ENCODE measurements at places on chromosomes 6 and 20.
A peak's percentile ranks its signal among the peaks of the same experiment; 100 is the strongest.

- no peak for DNase-seq
These were observed 24.3 kb upstream of the CDYL start for GRCh38 chr6:4751823-4752464.

- no peak for DNase-seq
These were observed 167.6 kb downstream of the TFAP2B start for GRCh38 chr6:50986319-50986718.

DNA sequence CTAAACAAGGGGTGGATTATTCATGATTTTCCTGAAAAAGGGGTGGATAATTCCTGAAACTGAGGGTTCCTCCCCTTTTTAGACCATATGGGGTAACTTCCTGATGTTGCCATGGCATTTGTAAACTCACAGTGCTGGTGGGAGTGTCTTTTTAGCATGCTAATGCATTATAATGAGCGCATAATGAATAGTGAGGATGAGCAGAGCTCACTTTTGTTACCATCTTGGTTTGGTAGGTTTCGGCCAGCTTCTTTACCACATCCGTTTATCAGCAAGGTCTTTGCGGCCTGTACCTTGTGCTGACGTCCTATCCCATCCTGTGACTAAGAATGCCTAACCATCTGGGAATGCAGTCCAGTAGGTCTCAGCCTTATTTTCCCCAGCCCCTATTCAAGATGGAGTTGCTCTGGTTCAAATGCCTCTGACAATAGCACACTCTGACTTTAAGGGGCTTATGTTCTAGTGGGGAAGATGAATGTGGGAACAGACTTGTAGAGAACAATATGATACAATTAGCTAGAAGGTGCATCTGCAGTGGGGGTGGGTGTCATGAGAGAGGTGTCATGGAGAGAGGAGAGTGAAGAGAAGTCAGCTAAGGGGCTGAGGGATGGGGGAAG is 4.2 kb upstream of the GPR31 start:
- DNase-seq: no peak

GRCh38 chr20:24146231-24146634 is 157.7 kb upstream of the GGTLC1 start:
- DNase-seq: no peak

- no peak for DNase-seq
These were observed 33.7 kb downstream of the MTHFD1L start for GRCh38 chr6:150899231-150899630.

- no peak for DNase-seq
These were observed 179.8 kb downstream of the HAO1 start for GRCh38 chr20:7760247-7761031.

DNA sequence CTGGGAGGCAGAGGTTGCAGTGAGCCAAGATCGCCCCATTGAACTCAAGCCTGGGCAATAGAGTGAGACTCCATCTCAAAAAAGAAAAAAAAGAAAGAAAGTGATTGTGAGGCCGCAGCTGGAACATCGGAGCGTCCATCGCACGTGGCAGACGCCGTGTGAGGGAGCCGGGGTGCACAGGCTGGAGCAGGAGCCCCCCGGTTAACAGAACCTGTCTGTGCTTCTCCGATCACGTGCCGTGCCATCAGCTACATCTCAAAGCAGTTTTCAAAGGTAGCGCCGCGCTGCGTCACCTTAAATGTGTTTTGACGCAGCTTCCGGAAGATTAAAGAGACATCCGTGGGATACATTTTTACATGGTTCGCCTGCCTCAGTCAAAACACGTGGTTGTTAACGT is 138.9 kb downstream of the TAF4 start:
- no peak for DNase-seq

GRCh38 chr6:71127374-71127773 is 161.2 kb upstream of the OGFRL1 start:
- DNase-seq: no peak

GRCh38 chr6:130043344-130043743 is 25.0 kb downstream of the L3MBTL3 start:
- no peak for DNase-seq

DNA sequence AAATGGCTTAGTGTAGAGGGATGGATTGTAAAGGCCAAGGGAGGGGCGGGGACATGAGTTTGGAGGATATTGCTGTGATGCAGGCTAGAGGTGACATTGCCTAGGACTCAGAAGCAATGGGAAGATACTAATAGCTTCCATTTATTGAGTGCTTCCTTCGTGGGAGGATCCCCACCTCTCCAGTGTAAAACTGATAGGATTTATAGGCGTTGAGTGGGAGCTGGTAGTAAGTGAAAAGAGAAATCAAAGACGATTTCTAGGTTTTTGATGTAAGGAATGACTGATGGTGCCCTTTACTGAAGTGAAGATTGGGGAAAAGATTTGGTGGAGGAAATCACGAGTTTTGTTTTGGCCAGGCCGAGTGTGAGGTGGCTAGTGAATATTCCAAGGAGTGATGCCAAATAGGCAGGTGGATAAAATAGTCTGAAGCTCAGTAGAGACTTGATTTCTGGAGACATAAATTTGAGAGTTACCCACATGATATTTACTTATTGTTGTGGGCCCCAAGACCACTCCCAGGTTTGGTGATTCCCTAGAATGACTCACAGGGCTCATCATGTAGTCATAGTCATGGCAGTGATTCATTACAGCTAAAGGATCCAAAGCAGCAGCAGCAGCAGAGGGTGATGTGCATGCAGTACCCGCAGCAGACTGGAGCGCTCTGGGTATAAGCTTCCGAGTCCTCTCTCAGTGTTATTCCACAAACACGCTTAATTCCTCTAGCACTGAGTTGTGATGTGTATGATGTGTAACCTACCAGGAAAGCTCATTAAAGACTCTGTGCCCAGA is 10.2 kb downstream of the RPRD1B start:
- DNase-seq: no peak

DNA sequence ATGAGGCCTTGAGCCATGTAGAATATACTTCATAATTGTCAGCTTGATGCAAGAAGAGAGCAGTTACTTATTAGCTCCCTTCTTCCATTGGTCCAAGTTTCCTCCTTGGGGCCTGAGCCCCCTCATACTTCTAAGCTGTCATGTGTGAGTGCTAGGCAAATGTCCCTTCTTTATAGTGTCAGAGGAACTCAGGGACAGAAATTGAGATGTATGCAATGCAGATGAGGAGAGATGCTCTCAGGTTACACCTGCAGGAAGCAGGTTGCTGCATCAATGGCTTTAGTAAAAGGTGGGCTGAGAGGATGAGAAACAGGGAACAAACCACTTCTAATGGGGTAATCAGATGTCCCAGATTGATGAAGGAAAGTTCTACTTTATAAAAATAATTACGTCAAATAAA is 6.7 kb upstream of the PDSS2 start:
- DNase-seq: no peak

DNA sequence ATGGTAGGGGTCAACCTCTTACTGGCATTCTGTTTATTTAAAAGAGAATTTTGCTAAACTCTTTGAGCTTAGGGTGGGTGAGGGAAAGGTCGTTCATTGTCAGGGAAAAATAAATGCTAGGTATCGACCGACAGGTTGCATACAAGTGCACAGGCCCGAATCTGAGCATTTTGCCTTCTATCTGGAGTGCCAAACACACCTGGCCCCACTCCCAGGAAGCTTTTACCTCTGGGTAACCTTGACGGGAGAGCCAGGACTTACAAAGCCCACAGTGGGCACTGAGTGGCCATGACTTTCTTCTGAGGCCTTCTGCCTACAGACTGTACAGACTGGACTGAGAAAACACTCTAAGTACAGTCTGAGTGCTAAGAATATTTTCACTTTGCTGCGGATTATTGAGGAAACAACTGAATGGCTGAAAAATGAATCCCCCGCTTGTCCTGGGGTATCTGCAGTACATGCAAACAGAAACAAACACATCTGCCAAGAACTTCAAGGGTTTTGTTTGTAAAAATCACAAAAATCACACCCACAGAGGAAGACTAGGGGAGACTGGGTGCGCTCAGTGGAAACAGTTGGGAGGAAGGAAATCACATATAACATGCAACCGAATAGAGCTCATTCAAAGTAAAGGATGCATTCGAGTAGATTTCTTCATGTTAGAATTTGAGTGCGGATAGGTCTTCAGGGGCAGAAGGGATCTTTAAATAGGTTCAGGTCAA is 152.8 kb downstream of the NFATC2 start:
- no peak for DNase-seq

GRCh38 chr6:2937627-2938003 is 33.8 kb downstream of the SERPINB6 start:
- DNase-seq: no peak

- no peak for DNase-seq
These were observed 46.6 kb upstream of the EMILIN3 start for GRCh38 chr20:41413169-41413568.

GRCh38 chr20:56626367-56627121 is 2.6 kb upstream of the TFAP2C start:
- DNase-seq: no peak

DNA sequence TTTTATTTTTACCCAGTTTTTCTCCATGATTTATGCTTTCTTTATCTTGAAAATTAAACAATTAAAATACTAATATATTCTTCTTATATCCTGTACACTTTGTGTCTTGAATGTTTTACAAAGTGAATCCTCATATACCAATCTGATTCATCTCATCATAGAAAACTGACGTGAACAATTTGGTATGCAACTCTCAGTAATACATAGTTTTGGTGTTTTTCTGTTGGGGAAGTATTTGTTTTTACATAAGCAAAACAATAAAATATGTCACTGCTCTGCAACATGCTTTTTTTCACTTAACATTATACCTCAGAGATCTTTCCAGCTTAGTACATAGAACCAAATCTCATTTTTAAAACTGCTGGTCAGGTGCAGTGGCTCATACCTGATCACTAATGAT is 14.7 kb downstream of the DNAAF9 start:
- no peak for DNase-seq

GRCh38 chr6:32047539-32047854 is 9.3 kb downstream of the CYP21A2 start:
- no peak for DNase-seq

- no peak for DNase-seq
These were observed 50.2 kb upstream of the ELOVL5 start for GRCh38 chr6:53399027-53399344.

DNA sequence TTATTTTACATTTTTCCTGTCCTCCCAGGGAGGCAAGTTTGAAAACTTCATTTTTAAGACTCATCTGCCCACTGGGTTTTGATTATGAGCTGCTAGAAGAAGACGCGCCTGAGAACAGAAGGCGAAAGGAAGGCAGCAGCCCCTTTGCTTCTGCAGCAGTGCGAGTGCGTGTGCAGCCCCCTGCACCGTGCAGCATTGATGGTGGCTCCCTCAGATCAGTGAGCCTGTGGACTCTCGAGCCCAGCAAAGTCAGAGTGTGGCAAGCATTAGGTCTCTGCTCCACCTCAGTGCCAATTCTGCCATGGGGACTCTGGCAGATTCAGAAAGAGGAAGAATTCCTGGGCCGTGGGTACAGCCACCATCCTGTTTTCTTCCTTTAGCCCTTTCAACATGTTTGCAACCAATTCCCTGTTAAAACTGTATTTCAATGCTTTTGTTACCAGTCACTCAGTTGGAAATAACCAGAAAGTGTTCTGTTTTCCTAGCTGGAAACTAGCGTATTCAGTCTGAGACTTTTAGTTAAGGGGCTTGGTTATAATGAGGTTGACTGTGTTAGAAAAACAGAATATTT is 134.8 kb upstream of the OGFRL1 start:
- DNase-seq: no peak

DNA sequence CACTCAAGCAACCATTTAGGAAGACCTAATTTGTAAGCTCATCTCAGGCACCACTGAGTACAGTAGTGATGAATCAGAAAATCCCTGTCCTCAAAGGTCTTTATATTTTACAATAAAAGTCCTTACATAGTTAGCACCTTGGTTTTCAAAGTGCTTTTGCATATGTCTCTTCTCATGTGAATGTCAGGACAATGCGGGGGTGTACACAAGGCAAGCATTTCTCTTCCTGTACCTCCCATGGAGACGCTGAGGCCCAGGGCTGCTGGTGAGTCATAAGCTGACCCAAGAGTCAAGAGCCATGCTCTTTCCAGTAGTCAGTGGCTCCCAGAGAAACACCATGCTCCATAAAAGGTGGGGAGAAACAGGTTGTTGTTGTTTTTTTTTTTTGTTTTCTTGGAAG is 174.0 kb downstream of the GJA10 start:
- peak; percentile 24 for DNase-seq

- DNase-seq: no peak
These were observed 175.6 kb upstream of the MYLIP start for GRCh38 chr6:15953152-15953880.

GRCh38 chr6:132960720-132961119 is 146.4 kb downstream of the RPS12 start:
- no peak for DNase-seq

- no peak for DNase-seq
These were observed 1057.6 kb downstream of the KIF16B start for GRCh38 chr20:15515691-15516090.

DNA sequence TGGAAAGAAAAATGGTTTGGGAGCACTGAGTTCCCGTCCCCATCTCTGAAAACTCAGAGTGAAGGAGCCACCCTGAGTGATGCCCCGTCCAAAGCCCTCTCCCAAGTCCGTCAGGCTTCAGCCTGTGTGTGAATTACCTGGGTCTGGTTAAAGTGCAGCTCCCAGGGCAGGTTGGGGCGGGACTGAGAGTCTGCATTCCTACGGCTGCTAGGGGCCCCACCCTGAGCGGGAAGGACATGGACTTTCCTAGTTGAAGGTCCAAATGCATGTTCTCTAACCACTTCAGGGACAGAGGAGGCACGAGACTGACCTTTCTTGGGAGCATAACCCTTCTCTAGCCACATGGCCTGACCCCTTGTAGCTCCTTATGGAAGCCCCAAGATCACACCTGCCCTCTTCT is 97.2 kb downstream of the SYNDIG1 start:
- DNase-seq: no peak

GRCh38 chr6:18245079-18245478 is 19.3 kb downstream of the DEK start:
- no peak for DNase-seq

- DNase-seq: no peak
These were observed 278.5 kb downstream of the CDKAL1 start for GRCh38 chr6:20812776-20813175.

DNA sequence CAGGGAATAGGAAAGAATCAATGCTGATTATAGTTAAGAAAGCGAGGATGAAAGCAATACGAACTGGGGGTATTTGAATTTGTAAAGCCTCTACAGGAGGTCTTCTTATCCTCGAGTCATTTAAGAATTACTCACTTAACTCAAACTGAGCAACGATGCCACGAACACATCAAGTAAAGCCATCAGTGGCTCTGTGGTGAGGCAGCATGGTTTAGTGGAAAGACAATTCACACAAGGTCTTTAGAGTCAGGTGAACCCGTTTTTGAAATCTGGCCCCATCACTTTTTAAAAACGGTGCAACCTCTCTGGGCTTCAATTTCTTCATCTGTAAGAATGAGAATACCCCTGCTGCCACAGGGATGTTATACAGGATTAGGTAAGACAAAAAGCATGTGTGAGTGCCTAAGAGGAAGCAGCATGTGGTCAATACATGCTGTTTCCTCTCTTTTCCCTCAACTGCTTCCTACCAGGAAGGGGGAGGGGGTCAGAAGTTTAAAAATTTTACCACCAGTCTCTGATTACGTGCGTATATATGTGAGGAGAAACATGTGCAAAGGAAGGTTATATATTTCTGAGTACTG is 162.0 kb downstream of the BTBD9 start:
- no peak for DNase-seq
